Activated naive CD4-positive, alpha-beta T cell treated with anti-CD3 and anti-CD28 coated beads for 36 hours (primary cell): ENCODE measurements at places on chromosomes 12 and 14.

GRCh38 chr14:28102001-28102400 lies 664.6 kb upstream of the FOXG1 start:
- DNase-seq, result no peak

DNA sequence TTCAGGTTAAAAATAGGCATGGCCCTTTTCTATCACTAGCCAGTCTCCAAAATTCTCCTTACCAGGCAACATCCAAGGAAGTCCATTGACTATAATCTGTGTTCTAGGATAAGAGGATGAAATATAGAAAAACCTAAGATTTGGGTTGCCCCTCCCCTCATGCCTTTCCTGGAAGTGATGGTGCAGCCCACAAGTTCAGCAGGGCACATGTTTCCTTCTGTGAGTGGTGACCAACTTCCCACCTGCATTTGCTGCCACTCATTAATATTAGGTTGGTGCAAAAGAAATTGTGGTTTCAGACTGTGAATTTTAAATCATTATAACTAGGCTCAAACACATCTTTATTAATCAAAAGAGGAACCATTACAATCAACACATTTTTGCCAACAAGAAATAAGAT lies 250.5 kb upstream of the FKBP4 start:
- no peak for DNase-seq

DNA sequence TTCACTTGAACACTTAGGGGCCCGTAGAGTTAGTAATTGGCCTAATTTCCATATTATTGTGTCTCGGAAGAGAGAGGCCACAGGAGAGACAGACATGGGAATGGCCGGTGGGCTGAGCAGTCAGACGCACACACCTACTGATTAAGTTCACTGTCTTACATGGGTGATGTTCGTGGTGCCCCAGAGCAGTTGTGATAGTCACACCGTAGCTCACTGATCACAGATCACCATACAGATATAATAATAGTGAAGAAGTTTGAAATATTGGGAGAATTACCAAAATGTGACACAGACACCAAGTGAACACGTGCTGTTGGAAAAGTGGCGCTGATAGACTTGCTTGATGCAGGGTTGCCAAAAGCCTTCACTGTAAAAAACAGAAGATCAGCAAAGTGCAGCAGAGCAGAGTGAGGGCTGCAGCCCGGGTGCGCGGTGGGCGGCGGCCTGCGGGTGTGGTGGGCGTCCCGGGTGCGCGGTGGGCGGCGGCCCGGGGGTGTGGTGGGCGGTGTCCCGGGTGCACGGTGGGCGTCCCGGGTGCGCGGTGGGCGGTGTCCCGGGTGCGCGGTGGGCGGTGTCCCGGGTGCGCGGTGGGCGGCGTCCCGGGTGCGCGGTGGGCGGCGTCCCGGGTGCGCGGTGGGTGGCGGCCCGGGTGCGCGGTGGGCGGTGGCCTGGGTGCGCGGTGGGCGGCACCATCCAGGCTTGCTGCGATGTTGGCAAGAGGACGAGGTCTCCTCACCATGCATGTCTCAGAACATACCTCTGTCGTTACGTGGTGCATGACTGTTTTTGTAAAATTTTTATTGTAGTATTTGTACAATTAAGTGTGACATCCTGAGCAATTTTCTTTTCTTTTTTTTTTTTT lies 34.3 kb upstream of the TEX22 start:
- no peak for DNase-seq

- no peak for DNase-seq
Observed at GRCh38 chr12:113684053-113684907, 212.6 kb upstream of the LHX5 start.

- DNase-seq, result no peak
Observed at GRCh38 chr12:86006727-86007126, 132.6 kb downstream of the NTS start.

DNA sequence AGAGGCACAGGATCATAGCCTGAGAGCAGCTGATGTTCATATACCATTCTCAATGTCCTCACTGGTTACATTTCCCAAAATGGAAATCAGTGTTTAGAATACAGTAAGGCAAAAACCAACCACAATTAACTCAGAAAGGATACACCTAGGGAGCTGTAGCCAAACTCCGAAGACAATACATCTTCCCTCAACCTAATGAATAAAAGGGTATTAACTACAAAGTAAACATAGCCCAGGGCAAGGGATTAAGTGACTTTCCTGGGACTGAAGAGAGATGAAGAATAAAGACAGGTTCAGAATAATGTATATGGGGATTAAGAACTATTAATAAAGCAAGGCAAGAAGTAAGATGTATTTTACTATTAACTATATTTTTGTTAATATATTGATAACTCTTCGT lies 79.5 kb downstream of the RPS29 start:
- DNase-seq, result no peak

GRCh38 chr12:45969084-45969483 lies 21.3 kb downstream of the SCAF11 start:
- no peak for DNase-seq

DNA sequence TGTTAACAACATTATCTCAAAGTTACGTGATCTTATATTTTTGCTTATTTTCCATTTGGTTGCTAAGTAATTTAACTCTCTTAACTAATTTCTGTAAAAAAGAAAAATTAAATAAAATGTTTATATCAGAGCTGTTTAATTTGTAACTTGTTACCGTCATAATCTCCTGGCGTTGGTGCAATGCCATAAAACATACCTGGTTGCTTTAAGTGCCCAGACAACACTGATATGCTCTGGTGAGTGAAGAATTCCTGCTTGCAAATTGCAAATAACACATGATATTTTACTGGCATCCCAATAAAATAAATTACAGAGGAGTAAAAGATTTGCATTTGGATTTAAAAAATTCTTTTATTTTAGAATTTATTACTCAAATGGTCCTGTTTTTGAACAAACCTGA lies 640.1 kb upstream of the MIS18BP1 start:
- DNase-seq, result no peak

- DNase-seq, result no peak
Observed at GRCh38 chr12:93229494-93230325, 148.0 kb upstream of the NUDT4 start.

- no peak for DNase-seq
Observed at GRCh38 chr12:92369636-92370035, 224.0 kb upstream of the BTG1 start.

- no peak for DNase-seq
Observed at GRCh38 chr14:68744613-68745012, 48.3 kb downstream of the ZFP36L1 start.

DNA sequence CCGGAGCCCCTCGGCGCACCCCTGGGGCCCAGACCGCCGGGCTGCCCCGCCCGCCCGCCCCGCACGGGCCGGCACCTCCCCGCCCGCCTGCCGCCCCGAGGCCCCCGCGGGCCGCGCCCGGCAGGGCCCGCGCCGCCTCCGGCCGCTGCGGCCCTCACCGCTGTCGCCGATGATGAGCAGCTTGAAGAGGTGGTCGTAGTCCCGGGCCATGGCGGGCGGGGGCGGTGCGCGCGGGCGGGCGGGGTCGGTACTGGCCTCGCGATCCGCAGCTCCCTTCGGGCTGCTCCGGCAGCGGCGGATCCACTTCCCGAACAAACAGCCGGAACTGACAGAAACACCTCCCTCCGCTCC lies at the start of gene RAB35:
Gene RAB35, minus strand, starts transcription at position 313 of the 351 bp plus-strand sequence. Its CDS starts 103 bp downstream, at position 210.
- DNase-seq, result no peak

DNA sequence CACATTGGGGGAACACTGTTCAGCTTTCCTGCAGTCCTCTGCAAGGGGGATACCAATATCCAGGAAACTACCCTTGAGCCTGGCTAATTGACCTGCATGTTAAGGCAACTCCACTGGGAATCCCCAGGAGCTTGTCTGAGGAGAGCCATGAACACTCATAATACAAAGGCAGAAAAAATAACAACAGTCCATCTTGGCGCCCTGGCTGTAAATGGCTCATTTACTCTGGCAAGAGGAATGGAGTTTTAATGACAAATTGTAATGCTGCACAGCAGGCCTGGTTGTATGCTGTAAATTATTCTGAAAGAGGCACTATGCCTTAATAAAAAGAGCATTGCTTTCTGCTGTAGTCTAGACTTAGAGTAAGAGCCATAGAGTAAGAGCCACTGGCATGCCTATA lies 58.3 kb downstream of the SLC8A3 start:
- no peak for DNase-seq

DNA sequence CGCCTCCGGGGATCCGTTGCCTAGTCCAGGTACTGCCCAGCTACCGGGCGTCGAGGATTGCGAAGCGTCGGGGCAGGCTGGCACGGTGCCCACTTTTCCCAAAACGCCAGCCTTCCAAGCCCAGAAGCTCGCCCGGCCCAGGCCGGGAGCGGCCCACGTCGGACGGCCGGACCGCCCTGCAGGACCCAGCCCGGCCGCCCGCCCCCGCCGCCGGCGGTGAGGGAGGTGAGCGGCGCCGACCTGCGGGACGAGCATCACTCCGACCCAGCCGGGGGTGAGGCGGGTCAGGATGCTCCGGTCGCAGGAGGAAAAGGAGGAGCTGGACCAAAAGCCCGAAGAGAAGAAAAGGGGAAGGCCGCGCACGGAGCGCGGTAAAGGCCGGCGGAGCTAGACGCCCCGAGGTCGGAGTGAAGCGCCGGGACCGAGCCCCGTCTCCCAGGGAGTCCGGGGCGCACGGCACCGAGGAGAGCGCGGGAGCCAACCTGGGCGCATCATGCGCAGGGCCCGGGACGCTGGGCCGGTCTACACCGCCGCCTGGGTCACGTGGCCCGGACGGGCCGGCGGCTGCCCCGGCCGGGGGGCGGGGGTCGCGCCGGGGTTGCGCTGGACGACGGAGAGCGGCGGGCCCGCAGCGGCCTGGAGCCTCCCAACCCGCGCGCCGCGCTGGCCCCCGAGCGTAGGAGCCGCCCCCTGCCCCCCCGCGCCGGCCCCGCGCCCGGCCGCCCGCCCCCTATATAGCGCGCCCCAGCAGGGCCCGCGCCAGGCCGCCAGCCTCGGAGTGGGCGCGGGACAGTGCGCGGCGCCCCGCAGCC lies at the start of gene AQP5:
Gene AQP5, plus strand, starts transcription at position 762 of the 812 bp plus-strand sequence. CDS start 146 bp downstream, outside the sequence.
- DNase-seq, result no peak

DNA sequence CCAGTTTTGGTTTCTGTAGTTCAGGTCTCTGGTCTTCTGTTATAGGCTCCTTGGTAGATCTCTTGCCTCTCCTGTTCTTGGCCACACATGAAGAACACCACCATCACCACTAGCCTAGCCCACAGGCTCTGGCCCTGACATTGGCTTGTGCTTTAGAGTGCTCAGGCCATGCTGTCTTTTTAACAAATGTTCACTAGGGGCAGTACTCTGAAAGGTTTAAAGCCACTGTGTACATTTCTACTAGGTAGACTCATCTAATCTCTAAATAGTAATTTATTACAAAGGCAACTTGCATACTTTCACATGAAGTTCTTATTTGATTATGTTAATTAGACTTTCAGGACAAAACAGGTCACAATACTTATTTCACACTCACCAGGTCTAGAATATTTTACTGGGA lies 38.3 kb downstream of the PDE6H start:
- DNase-seq, result no peak

GRCh38 chr14:22184830-22185168 lies 404.2 kb downstream of the DAD1 start:
- no peak for DNase-seq

DNA sequence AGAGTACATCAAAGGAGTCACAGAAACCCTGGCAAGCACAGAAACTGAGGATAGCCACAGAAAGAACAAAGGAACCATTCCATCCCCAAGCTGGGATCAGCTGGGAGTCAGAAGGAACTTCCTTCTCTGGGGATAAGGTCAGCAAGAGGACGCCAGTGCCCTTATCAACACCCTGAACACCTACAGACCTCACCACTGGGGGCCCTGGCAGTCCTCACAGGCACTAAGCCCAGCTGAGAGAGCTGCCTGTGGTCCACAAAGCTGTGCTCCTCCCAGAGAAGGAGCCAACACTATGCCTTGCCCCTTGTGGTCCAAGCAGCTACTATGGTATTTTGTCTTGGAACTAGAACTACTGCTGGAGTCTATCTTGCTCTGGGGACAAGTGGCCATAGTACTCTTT lies 171.1 kb upstream of the CCDC196 start:
- DNase-seq, result no peak

- no peak for DNase-seq
Observed at GRCh38 chr12:23634344-23634743, 315.1 kb downstream of the SOX5 start.

DNA sequence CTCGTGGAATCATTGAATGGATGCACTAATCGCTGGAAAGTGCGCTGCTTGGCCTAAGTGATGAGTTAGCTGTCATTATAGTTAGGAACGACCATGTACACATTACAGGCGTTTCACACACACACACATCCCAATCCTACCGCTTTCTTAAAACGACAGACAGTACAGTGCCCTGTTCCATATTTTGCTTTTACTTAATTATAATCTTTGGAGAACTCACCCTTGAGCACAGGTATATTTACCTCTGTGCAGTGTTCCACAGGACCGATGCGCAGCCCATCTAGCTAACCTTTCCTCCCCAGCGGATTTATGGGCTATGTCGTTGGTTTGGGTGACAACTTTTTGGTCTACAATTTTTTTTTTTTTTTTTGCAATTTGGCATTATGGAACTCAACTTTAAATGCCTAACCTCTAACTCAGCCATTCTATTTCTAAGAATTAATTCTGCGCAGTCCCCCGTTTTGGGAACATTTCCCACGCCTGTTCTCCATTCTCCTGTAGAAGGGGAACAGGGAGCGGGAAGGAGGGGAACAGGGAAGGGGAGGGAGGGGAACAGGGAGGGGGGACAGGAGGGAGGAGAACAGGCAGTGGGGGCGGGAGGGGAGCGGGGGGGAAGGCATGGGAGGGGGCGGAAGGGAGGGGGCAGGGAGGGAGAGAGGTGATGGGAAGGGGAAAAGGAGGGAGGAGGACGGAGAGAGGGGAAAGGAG lies 663 bp upstream of the ULK1 start:
- no peak for DNase-seq

GRCh38 chr14:55762595-55763232 lies 182.7 kb downstream of the KTN1 start:
- DNase-seq, result peak; percentile 46

GRCh38 chr12:9027161-9028059 lies 38.1 kb downstream of the KLRG1 start:
- DNase-seq, result peak; percentile 28

DNA sequence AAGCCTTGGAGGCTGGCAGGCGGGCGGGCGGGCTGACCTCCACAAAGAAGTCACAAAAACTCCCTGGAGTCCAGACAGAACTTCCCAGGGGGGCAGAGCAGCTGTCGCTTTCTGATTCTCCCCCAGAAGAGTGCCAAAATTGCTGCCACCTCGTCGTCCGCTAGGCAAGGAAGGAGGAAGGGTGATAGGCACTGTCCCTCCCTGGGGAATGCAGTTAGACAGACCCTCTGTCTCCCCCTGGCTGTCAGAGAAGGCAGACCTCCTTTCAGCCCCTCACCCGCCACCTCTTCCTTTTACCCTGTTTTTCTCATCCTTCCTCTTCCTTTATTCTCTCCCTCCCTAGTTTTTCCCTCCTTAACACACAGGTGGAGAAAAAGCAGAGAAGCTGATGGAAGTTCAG lies 18.7 kb downstream of the GRIN2B start:
- no peak for DNase-seq
